ENCODE measurements at places on chromosomes 4 and X. TPM values are rescaled to one million over a fixed set of nuclear protein-coding genes. Genes with fewer than 3 reads are reported as not detected.
A peak's percentile ranks its signal among the peaks of the same experiment; 100 is the strongest.

EGFL6 gene
- not detected for total RNA-seq

SCD5 gene
- 57.4 TPM for total RNA-seq

DNA sequence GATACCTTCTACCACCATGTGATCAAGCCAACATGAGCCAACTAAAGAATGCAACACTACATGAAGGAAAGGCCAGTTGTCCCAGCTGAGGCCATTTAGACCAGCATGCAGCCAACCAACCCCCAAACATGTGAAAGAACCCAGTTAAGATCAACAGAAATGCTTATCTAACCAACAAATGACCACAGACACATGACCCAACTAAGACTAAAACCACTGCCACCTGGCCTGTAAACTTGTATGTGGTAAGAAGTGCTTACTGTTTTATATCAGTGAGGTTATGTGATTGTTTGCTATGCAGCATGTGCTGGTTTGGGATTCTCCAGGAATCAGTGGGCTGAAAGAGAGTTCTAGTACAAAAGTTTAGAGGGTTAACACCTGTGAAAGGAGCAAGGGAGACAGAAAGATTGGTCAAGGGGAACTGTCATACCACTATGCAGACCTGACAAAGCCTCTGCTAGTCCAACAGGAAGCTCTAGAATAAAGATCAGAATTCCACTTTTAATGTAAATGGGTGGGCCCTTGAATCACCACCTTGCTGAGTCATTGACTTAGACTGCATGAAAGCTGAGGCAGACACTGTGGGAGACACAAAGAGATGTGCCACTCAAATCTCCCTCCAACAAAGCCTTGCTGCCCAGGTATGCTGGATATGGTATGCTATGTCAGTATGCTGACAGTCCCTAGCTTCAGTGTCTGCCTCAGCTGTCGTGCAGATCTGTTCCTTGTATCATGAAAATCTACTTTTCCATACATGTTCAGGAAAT lies 6.1 kb upstream of the SH3D19 start:
- DNase-seq, result peak; percentile 79

DNA sequence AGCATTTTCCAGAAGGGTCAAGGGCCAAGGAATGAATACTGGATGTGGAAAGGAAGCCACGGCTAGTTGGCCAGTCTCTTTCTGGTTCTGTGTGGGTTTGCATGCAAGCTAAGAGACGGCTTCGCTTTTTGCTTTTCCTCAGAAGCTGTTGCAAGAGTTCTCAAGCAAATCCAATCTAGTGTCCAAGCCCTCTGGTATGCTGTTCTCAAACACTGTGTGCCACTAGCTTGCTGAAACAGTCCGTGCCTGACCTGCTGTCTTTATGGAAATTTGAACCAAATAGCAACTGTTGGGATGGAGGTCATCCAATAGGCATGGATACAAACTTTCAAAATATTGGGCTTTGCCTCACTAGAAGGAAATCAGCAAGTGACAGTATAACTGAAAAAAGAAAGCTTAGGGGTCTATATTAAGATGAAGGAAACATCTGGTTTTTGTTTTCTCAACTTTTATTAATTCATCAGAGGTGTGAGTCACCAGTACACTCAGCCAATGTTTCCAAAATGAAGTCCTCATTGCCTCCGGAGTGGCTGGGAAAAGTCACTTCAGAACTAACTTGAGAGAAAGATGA lies 70.5 kb downstream of the SLC9A6 start:
- DNase-seq, result no peak

- peak; percentile 77 for DNase-seq
Measured at GRCh38 chr4:150007512-150007911, 70.7 kb upstream of the DCLK2 start.

- DNase-seq, result no peak
Measured at GRCh38 chr4:109027016-109027500, 264.2 kb upstream of the ETNPPL start.

GRCh38 chrX:31546126-31546525 lies 474.3 kb upstream of the FTHL17 start:
- peak; percentile 74 for DNase-seq

GRCh38 chr4:110926841-110927400 lies 304.0 kb upstream of the PITX2 start:
- DNase-seq, result no peak

CT45A1 gene
- not detected for total RNA-seq

DNA sequence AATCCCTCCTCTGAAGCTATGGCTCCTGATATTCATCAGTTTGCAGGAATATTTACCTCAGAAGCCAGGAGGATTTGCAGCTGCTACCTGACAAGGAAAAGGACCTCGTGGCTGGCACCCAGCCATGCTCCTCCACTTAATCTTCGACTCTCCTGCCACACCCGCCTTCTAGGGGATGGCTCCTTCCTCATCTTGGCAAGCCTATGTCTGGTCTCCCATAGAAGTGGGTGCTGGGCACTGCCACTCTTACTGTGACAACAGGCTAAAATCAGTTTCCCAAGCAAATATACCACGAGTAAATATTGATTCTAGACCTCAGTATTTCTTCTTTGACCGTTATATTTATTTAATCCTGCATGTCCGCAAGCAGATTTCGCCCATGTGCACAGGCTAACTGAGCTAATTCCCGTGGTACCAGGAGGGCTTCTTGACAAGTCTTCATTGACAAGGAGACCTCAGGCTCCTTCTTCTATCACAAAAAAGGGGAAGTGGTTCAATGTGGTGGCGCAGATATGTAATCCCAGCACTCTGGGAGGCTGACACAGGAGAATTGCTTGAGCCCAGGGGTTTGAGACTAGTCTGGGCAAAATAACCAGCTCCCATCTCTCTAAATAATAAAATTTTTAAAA lies 52.6 kb upstream of the DCTD start:
- no peak for DNase-seq

DNA sequence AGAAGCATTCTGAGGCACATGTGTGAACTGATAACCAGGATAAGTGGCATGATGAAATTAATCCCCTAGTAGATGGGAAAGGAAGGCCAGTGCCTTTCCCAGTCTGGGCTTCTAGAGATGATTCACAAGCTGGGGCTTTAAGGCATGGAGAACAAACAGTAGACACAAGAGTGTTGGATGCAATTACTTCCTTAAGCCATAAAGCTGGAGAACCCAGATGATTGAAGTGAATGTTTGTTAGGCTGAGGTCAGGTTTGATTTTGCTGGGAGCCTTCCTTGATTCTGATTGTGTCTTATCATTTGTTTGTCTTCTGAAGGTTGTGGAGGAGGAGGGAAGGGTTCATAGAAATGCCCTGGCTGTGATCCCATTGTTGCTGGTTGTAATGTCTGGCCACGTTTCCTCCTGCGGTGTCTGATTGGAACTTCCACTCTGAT lies 125.2 kb downstream of the NHS start:
- peak; percentile 84 for DNase-seq

DNA sequence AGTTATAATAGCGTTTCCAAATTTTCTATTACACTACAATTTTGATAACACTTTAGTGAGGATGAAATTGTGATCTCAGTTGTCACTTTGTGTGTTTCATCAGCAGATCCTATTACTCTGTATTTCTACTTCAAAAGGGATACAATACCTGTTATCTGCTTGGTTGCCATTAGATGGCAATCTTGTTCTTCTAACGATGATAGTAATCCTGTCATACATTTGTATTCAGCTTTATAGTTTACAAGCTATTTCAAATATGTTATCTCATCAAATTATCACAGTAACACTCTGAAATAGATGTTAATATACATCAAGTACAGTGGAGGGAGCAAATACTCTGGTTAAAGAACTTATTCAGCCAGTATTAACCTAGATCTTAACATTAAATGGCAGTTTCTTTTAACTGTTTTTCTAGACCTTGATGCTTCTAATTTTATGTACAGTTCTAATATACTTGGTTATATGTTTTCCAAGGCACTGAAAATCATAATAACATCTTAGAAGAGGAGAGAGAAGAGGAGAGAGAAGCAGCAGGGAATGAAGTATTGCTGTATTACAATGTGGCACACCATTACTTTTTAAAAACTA lies 292.0 kb downstream of the CCSER1 start:
- DNase-seq, result peak; percentile 71

CTAG1A gene
- total RNA-seq, result not detected

Measured in renal cortical epithelial cell (primary cell).